ENCODE measurements at places on chromosomes 2 and 18.

DNA sequence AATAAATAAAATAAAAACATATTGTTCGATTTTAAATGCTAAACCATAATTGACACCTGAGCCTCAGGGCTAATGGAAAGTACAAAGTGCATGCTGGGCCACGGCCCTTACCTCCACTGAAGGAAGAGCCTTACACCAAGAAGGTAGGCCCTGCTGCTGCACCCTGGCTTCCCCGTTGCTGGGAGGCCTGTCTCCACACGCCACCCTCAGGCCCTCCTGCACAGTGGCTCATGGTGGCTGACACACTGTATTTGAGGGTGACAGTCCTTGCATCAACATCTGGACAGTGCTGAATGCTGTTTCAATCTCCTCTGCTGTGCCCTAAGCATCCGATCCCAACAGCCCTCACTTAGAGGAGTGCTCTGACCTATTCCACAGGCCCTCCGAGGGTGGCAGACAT is 39.3 kb upstream of the EDAR start:
- DNase-seq: no peak

- no peak for DNase-seq
Observed at GRCh38 chr18:55319459-55320193, 268.4 kb downstream of the TCF4 start.

DNA sequence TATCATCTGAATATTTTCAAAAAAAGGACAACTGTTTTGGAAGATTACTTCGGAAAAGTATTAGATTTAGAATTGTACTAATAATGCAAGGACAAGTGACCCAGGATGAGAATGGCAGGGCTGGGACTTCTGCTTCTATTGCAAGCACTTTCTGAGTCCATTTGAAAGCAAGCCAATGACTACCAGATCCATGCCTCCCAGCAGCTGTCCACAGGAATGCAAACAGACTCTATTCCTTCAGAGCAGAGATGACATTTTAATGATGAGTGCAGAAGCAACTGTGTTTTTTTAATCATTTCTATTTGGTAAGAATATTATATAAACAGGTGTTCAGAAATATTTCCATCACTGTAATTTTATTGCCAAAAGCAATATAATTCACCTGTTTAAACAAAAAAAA is 456.7 kb downstream of the SOX11 start:
- no peak for DNase-seq

- no peak for DNase-seq
Observed at GRCh38 chr2:40431600-40431955, 20.3 kb downstream of the SLC8A1 start.

GRCh38 chr2:18684206-18685038 is 95.1 kb upstream of the NT5C1B start:
- DNase-seq: no peak

- DNase-seq: no peak
Observed at GRCh38 chr2:144625626-144626025, 105.7 kb upstream of the ZEB2 start.

DNA sequence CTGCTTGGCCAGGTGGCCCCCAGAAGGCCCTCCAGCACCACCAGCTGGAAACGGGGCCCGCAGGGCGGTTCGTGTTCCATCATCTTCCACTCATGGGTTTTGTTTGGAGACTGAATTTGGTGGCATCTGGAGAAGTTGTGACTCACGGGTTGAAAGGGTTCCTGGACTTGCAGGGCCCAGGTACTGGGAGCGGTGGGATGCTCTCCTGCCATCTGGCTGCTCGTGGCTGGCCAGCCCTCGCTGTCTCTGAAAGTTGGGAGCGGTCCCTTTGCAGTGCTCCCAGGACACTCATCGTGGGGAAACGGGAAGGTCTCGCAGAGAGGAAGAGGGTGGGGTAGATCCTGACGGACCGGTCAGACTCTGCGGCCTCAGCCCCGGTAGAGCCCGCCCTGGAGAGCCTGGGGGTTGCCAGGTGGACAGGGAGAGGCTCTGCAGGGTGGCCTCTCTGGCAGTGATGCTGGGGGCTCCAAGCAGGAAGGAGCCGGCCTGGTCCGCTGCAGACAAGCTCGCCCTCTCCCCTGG is 47.5 kb downstream of the TWIST2 start:
- DNase-seq: no peak

DNA sequence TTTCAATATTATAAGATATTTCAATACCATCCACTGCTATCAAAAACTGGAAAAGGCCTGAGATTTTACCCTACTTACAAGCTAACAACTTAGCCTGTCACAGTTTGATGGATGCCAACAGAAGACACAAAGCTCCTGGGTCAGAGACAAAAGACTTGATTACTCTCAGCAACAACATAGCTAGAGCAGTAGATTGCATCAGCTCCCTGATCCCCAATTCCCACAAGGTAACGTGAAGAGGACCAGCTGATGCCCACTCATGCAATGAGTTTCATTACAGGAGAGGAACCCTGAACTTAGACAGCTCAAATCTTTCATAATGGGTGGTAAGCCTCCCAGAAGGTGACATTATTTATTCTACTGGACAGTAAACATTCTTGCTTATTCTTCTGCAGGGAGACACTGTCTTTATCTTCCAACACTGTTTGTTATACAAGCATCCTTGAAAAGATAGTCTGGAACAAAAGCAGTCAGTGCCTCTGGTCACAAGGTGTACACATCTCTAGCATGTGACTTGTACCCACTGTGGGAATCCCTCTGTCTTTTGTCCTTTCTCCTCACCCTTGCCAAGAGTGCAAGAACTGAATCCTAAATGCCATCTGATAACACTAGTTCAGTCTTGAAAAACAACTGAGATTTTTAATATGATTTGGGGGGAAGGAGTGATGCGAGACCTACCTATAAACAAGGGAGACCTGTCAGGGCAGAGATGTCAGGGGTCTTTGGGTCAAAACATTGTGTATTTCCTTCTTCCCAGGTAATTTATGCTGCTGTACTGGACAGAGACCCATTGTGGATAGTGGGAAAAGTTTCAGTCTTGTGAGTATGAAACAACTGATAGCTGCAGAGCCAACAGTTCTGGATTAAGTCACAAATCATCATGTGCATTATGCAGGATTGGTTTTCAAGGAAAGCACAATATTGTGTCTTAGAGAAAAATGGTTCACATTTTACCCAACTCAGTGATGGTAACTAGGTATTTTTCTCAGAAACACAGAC is 102.4 kb downstream of the AOX1 start:
- no peak for DNase-seq

- DNase-seq: no peak
Observed at GRCh38 chr2:224031358-224031970, 7.6 kb downstream of the SERPINE2 start.

DNA sequence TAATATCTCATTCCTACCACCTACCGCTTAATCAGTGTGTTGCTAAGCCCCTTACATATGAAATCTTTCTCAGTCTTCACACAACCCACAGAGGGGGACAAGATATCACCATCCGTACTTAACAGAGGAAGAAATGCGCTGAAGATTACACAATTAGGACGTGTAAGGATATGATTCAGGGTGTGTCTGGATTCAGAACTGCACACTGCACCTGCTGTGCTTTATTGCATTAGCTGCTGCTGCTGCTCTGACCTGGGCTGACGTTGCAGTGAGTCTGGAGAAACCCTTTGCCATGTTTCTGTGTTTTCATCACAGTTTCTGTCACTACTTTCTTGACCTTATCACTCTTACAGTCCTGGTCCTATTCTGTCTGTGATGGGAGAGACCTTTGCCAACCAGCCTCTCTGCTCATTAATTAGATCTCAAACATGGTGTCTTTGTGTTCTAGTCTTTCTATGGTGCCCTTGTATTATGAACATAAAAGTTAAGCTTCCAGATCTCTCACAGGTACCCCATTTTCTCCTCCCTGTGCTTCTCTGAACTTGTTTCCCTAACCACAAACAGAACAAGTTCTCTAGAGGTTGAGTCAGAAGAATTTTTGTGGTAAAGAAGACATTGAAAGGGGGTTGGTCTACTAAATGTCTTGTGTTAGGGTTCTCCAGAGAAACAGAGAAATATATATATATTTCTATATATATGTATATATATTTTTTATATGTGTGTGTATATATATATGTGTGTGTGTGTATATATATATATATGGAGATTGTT is 92.9 kb upstream of the CYP1B1 start:
- no peak for DNase-seq
